ENCODE measurements at places on chromosomes 2 and 18.

GRCh38 chr2:169091761-169092519 is 22.6 kb downstream of the DHRS9 start:
- no peak for DNase-seq

GRCh38 chr18:50649821-50650220 is 89.9 kb downstream of the MAPK4 start:
- no peak for DNase-seq

GRCh38 chr2:237625216-237625705 is 2.1 kb upstream of the LRRFIP1 start:
- DNase-seq: no peak

DNA sequence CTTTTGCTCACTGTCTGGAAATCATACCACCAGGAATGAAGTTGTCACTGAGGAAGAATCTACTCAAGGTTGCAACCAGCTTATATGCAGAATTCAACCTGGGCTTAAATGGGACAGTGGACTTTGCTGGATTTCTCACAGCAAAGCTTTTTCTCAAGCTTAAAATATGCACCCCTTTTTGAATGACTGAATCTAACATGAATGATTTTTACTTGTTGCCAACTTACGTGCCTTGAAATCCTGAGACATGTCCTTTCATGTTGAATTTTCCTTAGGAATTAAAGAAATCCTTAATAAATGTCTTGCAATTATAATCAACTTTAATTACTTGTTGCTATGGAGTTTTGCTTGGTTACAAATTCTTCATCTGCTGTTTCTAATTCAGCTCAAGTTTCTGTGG is 57.4 kb downstream of the SPP2 start:
- no peak for DNase-seq

DNA sequence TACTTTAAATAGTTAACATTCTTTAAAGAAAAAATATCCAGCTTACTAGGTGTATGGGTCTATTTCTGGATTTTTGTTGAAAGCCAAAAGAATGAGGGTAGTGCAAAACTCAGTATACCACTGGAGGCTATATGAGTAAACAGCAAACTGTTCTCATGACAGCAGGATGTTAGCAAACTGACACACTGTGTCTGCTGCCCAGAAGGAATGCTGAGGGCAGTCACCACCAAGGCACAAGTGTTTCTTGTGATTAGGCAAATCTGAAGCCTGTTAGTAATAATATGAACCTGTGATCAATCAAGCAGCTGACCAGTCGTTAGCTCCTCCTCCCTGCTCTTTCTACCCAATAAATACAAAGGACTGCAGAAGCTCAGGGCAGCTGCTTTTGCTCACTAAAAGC is 50.5 kb upstream of the SULT1C3 start:
- DNase-seq: no peak

GRCh38 chr2:149410701-149411484 is 80.5 kb downstream of the LYPD6 start:
- no peak for DNase-seq

DNA sequence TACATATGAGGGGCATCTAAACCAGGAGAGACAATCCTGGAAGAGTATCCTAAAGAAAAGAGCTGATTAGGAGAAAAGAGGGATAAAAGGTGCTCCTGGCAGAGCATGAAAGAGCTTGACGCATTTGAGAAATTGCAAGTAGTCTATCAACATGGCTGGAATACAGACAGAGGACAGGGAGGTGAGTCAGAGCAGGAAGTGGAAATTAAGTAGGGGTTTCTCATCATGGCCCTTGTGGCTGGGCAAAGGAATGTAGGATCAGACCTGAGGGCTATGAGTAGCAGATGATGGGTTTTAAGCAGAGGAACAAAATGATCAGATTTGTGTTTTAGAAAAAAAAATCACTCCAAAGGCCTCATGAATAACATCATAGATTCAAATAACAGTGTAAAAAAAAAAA is 49.2 kb upstream of the UGP2 start:
- DNase-seq: no peak

GRCh38 chr2:71216501-71216900 is 10.4 kb downstream of the PAIP2B start:
- no peak for DNase-seq

DNA sequence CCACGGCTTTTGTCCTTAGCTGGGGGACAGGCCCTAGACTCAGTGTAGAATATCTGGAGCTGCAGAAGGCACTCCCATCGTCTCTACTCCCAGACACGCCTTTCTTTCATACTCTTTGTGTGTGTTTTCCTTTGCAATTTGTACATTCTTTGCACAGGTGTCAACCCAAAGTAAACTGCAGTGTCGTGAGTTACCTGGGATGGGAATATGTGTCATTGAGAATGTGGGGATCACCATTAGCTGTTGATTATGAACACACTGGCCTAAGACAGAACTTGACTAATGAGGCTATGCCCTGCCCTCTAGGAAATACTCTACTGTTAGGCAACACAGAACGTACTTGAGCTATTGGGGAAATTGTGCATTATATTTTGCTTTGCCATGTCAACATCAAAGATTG is 233.3 kb downstream of the SETBP1 start:
- DNase-seq: no peak

DNA sequence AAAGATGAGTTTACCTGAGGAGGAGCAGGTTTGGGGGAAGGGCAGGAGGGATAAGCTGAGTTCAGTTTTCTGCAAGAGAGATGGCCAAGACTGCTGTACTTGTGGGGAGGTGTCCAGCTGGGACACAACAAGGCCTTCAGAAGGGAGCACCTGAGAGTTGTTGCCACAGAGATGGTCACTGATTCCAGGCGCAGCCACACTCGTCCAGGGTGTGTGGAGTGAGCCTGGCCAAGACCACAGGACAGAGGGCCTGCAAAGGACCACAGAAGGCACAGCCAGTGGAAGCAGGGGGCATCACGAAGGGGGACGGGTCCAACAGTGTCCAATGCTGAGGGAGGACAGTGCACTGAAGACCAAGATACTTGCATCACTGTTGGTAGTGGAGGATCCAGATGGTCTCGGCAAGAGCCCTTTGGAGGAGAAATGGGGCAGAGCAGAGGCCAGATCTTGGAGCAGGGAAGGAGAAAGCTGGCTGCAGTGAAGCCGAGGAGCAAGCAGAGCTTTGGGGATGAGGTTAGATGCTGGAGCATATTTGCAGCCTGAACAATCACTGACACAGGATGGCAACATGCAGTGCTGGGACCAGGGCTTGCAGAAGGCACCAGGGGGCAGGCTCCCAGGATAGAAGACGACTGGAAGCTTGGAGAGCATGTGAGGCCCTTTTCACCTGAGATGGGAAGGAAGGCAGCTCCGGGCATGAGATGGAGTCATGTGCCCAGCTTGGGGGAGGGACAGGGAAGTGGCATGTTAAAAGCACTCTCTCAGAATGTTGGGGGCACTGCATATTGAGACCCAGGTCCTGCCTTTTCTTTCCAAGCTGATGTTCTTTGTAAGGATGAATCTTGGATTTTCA is 214.0 kb downstream of the CYP26B1 start:
- DNase-seq: no peak

DNA sequence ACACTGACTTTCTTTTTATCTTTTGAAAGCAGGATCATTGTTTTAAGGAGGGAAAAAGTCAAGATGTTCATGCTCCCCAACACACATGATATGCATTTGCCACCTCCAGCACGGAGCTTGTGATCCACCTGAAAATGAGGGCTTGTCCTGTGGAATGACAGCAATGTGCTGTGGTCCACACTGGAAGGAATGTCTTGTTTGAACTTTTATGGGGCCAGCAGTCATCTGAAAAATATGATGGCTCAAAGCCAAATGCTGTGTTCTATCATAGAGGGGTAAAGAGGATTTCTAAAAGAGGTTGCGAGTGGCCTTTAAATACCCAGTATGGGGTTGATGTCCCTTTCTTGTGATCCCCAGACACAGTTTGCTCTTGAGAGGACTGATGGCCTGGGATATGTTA is 226.5 kb upstream of the SPRED2 start:
- no peak for DNase-seq

GRCh38 chr2:74576211-74576862 is 21.8 kb downstream of the DOK1 start:
- no peak for DNase-seq

GRCh38 chr2:120111193-120111592 is 98.3 kb downstream of the EPB41L5 start:
- DNase-seq: no peak

DNA sequence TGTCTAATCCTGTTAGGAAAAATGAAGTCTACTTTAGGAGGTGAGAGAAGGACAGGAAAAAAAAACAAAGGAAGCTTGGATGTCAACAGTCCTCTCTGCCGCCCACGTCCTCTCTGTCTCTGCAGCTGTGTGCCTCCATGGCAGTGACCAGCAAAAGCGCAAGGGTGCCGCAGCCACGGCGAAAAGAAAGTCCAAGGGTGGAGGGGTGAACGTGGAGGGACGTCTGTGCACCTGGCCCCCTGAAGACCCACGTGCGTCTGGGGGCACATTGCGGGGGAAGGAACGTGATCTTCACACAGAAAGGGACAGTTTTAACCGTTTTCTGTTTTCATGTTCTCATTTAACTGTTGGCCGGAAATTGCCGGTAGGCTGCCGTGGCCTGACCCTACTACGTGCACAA is 152.7 kb downstream of the MBP start:
- no peak for DNase-seq

GRCh38 chr18:6284300-6284699 is 130.4 kb downstream of the L3MBTL4 start:
- no peak for DNase-seq

DNA sequence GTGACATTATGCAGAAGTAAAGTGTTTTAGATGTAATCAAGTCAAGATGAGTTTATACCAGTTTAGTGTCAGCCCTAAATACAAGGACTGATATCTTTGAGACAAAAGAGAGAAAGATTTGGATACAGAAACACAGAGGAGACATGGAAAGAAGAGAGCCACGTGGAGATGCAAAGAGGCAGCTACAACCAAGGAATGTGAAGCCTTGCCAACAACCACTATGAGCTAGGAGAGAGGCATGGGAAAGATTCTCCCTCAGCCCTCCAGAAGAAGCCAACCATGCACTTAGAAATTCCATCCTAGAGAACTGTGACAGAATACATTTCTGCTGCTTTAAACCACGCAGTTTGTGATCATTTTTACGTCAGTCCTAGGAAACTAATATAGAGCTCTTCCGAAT is 217.2 kb downstream of the DOK6 start:
- no peak for DNase-seq

- DNase-seq: no peak
These were observed 27.0 kb downstream of the TMEM182 start for GRCh38 chr2:102788885-102789260.

GRCh38 chr2:234999740-235000425 is 48.1 kb downstream of the SH3BP4 start:
- DNase-seq: no peak

DNA sequence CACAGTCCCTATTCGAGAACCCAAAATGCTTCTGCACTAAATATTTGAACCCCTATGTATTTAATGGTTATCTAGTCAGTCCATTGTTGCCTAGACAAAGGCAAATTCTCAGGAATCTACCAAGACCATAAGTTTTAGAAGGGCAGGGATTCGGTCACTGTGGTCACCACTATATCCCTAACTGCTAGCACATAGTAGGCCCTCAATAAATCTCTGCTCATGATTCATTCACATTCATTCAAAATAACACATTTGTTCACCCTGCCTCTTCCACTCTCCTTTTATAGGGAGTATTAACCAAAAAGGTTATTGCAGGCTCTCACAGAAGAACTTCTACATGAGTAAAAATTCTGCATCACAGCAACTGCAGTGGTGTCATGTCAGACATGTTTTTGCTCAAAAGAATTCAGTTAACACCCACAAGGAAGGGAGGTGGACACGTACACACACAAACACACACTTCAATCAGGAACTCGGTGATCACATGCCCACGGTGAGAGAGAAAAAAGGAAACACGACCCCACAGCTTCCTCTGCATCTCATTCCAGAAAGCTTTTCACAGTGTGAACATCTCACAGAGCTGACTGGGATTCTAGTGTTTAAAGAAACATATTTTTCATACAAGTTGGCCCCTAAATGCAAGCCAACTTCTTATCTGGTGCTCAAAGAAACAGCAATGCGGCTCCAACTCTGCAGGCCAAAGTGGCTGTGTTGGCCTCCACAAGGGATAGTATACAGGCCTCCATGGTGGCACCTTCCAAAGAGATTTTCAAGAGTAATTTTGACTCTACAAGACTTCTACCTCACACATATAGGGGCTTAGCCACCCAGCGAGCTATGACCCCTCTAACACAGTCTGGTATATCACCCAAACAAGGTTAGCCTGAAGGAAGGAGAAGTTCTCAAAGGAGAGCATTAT is 98.0 kb downstream of the ANKRD44 start:
- no peak for DNase-seq

- no peak for DNase-seq
These were observed 116.9 kb downstream of the LYPD6B start for GRCh38 chr2:149155196-149155969.

- DNase-seq: no peak
These were observed 23.4 kb upstream of the CREG2 start for GRCh38 chr2:101410746-101411145.

DNA sequence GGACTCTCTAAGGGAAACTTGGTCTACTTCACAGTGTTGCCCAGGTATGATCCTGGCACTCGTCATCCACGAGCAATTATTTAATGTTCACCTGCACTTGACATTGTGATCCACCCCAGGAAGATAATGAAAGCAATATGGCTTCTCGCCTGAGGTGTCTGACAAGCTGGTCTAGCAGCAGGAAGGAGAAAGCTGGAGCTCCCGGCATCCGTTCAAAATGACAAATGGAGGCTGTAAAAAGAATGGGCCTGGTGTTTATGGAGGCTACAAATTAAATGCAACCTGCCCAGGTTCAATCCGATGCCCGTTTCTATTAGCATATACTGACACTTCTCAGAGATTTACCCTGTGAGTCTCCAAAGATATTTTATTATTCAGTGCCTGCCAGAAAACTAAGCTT is 317.6 kb downstream of the CTNNA2 start:
- no peak for DNase-seq

DNA sequence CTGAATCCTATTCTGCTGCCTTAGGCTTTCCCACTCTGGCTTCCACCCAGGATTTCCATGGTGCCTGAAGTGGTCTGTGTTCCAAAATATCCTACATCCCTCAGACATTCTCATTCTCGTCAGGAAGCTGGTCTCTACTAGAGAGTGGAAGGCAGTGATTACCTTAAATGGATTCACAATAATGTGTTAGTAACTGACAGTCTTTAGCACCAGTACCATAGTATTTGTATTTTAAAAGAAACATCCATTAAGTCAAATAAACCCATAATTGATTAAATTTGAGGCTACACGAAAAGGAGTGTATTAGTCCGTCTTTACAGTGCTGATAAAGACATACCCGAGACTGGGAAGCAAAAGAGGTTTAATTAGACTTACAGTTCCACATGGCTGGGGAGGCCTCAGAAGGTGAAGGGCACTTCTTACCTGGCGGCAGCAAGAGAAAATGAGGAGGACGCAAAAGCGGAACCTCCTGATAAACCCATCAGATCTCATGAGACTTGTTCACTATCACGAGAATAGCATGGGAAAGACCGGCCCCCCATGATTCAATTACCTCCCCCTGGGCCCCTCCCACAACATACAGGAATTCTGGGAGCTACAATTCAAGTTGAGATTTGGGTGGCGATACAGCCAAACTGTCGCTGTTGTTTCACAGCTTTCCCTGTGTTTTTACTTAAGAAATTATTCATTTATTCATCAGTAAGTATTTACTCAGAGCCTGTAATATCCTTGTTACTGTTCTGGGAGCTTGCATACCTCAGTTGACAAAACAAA is 306.5 kb downstream of the STK39 start:
- DNase-seq: no peak
